RPMI7951 (cell line): ENCODE measurements at places on chromosomes 6 and 20. TPM values are rescaled to one million over a fixed set of nuclear protein-coding genes. Genes with fewer than 3 reads are reported as not detected.

GRCh38 chr6:113352831-113353230, 504.3 kb upstream of the MARCKS start:
- DNase-seq: no peak

- DNase-seq: no peak
Measured at GRCh38 chr20:52497731-52498130, 306.2 kb upstream of the ZFP64 start.

DNA sequence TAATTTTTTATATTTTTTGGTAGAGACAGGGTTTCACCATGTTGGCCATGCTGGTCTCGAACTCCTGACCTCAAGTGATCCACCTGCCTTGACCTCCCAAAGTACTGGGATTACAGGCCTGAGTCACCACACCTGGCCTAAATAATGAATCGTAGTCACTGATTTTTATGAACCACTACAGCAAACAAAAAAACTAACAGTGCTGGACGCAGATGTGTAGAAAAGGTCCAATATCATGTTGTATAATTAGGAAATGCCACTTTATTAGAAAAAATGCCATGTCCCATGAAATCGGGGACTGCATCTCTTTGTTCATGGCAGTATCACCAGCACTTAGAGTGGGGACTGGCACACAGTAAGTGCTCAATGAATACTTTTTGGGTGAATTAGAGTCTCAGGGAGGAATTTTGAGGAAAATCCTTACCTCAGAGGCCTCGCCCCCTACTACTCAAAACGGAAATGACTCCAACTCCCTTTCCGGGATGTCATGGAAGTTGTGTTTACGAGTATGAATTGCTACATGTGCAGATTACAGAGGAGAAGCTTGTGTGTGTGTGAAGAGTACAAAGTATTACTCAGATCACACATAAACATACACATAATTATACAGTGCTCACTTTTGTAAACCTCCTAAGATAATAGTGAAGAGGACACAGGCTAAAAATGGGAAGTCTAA, 43.6 kb upstream of the FAM50B start:
- no peak for DNase-seq

- DNase-seq: no peak
Measured at GRCh38 chr6:116579143-116579542, 7.8 kb downstream of the RWDD1 start.

DNA sequence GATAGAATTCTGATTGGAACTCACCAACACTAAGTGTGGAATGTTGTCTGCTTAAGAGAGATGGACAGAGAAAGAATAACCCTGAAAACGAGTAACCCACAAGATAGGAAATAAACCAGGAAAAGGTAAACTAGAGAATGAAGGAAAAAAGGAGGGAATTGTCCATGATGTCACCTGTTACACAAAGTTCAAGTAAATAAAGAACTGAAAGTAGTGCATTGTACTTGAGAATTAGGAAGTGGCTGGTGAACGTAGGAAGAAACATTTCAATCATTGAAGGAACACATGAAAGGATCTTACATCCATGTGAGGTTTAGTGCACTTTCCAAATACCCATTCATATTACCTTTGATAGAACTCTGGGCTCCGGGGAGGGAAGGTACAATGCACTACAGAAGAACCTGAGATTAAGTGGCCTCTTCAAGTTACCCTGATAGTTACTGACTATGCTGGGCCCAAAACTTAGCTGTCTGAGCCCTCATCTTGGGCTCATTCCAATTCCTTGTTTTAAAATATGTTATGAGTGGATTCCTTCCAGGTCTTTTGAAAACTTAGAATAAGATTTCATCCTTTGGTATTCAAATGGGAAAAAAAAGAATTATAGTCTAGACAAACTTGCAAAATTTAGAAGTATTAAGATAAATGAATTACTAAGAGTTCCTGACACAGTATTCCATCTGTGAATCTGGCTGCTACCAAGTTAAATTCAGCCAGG, 1.1 kb upstream of the STX7 start:
- no peak for DNase-seq

The ASIP gene
- total RNA-seq: not detected in 2 replicates
